ENCODE measurements at places on chromosomes 3 and 15.

GRCh38 chr3:31505371-31506048 lies 27.2 kb upstream of the STT3B start:
- no peak for DNase-seq

DNA sequence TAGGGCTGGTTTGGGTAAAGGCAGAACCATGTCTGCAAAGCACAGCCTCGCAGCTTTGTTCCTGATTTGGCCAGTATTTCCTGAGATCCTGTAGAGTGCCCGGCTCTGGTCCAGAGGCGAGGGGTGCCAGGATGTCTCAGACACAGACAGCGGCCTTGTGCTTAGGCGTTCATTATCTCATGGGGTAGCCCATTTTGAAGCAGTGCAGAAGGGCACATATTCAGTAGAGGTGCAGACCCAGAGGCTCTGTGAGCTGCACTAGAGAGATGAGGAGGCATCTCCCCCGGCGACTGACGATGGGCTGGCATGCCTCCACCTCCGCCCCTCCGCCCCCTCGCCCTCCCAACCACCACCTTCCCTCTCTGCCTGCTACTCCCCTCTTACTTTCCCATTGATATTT lies 170.3 kb downstream of the CHDH start:
- DNase-seq: no peak

- DNase-seq: no peak
Measured at GRCh38 chr3:13152826-13153710, 79.8 kb upstream of the IQSEC1 start.

- no peak for DNase-seq
Measured at GRCh38 chr15:38521316-38521715, 43.3 kb downstream of the RASGRP1 start.

GRCh38 chr3:100932491-100932890 lies 60.7 kb downstream of the ABI3BP start:
- DNase-seq: no peak

DNA sequence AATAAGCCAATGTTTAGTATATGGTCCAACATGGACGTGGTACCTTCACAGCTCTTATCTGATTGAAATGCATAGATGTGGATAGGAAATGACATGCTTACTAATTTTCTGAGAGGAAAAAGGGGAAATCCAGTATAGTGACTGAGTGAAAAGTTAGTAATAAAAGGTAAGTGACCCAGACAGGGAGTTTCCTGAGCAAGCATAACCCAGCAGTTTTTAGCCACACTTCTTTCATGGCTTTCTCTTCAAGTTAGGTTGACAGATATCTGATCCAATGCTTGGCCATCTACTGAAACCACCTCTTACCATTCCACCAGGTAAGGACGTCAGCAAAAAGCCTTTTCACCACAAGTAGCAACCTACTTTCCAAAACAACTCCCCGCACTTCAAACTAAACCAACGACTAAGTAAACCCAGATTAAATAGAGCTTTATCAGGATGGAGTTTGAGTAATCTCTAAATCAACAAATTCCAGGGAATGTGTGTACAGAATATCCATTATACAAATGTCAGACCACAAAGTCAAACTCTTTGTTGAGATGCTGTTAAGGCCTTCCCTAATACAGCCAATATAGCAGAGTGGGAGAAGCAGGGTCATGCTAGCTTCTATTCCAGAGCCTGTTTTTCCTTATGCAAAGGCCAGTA lies 329.7 kb downstream of the RORA start:
- DNase-seq: no peak

DNA sequence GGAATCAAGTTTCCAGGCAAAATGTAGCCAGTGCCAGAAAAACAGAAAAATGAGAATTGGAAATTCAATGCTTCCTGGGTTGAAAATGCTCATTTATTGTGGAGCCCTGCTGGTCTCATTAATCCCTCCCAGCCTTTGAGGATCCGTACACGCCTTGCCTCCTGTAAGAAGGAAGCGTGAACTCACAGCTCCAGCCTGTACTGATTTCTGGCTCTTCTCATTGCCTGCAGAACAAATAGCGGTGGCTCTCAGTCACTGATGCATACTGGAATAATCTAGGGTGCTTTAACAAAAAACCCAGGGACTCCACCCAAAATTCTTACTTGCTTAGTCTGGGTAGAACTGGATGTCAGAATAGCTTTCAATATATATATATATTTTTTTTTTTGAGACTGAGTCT lies 29.3 kb upstream of the SLC24A5 start:
- no peak for DNase-seq
